ENCODE measurements at places on chromosomes 11 and 22. TPM values are rescaled to one million over a fixed set of nuclear protein-coding genes. Genes with fewer than 3 reads are reported as not detected.

ZFTA gene
- total RNA-seq: 21.4 TPM

DAGLA gene
- total RNA-seq: 2.7 TPM

C11orf71 gene
- 8.8 TPM for total RNA-seq

PSMC3 gene
- 263 TPM for total RNA-seq

F2 gene
- total RNA-seq: not detected

PDE2A gene
- total RNA-seq: 1.5 TPM

BLID gene
- 3.6 TPM for total RNA-seq
